ENCODE measurements at places on chromosomes 5 and 9.

DNA sequence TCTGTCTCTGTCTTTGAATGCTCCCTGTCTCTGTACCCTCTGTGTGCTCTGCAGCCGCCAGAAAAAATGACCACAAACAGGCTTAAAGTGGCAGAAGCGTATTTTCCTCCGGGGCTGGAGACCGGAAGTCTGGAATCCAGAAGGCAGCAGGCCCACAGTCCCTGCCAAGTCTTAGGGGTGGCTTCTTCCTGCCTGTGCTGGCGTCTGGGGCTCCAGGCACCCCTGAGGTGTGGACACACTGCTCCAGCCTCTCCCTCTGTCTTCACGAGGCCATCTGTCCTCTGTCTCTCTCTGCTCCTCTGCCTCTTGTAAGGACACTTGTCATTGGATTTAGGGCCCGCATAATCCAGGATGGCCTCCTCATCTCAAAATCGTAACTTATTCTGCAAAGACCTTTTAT, 298.4 kb upstream of the IRX4 start:
- DNase-seq: no peak

DNA sequence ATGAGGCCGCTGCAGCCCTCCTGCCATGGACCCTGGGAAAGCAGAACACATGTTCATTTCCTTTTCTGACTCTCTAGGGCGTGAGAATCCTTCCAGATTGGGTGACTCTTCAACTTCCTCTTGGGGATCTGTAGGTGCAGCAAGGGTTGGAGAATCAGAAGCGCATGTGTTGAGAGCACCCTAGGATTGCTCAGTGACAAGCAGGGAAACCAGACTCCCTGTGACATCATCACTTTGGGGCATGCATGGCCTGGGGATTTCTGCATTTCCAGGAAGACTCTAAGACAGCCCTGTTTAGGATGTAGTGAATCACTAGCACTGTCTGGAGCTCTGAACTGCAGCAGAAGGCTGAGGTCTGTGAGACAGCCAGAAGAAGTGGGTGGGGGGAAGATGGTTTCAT, 15.1 kb upstream of the LCP2 start:
- no peak for DNase-seq

DNA sequence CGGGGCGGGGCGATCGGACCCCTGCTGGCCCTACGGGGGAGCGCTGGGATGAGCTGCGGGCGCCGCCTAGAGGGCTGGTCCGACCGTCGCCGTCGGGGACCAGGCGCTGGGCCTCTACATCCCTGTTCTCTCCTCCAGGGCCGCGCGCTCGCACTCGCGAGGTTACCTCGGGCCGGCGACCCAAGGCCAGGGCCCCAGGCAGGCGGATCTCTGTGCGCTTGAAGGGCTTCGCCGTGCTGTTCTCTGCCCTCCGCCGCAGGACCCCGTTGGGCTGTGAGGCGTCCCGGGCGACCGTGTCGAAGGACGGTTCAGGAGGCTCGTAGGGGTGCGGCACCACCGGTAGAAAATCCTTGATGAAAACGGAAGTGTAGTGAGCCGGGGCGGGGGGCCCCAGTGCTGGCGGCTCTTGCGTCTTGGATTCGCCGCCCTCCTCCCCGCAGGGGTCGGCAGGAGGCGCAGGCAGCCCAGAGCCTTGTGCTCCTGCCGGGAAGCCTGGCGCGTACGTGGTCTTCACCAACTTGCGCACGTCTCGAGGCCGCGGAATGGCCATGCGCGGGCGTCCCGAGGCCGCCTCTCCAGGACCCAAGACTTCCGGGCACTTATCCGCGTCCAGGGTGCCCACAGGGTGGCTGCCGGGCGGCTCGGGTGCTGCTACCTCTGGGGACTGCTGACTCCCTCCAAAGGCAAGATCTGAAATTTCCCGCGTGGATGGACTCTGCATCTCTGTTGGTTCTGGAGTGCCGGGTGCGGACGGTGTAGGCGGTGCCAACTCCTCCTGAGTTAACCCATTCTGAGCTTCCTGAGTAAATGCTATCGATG, 2.0 kb downstream of the PROB1 start:
- DNase-seq: no peak

- DNase-seq: no peak
Measured at GRCh38 chr5:37871023-37871815, 31.4 kb upstream of the GDNF start.

DNA sequence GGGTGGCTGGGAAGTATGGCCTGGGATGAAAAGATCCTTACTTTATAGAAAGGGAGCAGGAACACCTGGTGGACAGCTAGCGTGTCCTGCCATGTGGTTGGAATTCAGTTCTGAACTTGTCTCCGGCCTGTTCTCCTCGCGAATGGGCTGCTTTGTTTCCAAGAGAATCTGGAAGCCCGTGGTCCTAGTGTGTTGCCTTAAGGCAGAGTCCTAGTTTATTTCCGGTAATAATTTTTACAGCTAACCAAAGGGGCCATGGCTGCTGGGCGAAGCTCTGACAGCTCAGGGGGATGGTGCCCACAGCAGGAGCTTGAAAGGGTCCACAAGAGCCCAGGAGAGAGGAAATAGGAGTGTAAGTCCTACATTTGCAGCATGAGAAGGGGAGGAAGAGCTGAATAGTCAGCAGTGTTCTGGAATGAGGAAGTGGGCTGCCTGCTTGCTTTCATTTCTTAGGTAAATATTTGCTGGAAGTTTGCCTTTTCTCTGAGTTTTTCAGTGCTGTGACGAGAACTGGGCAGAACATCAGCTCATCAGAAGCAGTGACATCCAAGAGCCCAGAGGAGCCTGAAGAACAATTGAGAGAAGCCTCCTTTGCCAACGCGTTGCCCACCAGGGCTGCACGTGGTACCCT, 13.1 kb upstream of the IGFBPL1 start:
- DNase-seq: no peak

DNA sequence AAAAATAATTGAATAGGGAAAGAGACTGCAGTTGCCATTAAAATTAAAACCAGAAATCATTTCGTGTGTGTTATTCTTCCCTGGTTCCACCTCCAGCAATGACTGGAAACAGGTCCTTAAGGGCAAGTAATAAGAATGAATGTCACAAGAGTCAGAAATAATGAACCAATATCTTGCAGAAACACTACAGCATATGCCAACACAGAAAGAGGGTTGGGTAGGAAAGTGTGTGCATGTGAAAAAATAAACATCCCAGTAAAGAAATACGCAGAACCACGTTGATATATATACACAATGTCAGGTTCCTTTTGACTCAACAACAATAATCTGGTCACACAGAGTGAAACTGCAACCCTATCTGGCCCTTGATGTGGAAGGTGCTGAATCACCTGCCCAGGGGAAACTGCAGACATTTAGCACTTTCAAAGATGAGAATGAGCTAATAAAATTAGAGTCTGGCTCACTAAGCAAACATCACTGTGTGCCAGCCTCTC, 15.0 kb downstream of the HMHB1 start:
- no peak for DNase-seq

GRCh38 chr9:95017661-95018060, 291.2 kb downstream of the AOPEP start:
- DNase-seq: no peak

- DNase-seq: no peak
Measured at GRCh38 chr5:16160706-16161105, 18.9 kb downstream of the MARCHF11 start.

DNA sequence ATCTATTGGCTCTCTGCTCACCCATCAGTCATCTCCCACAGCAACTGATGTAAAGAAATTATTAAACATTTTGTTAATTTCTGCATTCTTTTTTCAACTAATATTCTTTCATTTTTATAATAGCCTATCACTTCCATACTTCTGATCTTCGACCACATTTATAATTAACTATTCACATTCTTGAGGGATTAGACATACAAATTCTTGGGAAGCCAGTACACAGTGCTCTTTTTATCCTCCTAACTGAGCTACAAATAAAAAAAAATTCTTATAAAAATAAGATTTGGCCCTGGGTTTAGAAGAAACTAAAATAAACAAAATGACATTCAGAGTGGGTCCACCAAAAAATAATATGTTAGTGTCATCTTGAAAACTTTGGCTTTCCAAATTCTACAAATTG, 103.7 kb upstream of the ITGA1 start:
- no peak for DNase-seq

DNA sequence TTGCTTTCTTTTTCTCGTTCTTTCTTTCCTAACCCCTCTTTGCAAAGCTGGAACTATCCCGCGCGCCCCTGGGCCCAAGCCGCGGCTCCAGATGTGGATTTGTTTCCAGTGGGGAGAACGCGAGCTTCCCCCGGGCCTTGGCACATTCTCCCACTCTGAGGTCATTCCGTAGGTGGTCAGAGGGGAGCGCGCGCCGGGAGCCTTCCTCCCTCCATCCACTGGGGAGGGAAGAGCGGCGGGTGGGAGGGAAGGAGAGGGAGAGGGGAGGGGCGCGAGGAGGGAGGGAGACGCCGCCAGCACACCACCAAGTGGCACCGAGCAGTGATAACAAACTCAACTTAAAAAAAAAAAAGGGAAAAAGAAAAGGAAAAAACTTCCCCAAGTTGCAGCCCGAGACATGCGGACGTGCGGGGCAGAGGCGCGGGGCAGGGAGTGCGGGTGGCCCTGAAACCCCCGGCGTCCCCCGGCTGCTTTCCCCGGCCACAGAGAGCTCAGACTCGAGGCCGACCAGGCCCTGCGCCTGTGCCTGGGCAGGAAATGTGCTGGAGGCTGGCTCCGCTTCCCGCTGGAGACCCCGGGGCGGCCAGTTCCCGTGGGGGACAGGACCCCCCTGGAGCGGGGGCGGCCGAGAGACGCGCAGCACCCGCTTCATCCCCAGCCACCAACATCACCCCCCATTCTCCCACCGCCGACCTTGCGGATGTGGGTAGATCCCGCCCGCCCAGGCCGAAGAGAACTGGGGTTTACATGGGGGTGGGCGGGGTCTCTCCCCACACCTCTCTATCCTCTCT, 3.1 kb downstream of the IER5L start:
- no peak for DNase-seq

DNA sequence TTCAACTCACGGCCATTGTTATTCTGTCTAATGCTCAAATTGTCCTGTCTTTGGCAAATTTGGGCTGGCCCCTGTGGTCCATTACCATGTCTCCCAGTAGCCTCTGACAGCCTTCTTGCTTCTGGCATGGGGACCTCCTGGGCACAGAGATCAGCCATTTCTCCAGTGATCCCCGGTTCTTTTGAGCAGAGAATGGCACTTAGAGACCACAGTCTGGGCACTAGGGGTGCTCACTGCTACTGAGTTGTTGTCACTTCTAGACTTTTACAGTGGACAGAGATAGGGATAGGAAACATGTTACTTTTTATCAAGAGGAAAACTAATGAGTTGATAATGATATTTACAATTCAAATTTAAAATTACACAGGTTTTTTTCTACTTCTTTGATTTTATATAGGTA, 47.6 kb upstream of the BARHL1 start:
- DNase-seq: no peak

DNA sequence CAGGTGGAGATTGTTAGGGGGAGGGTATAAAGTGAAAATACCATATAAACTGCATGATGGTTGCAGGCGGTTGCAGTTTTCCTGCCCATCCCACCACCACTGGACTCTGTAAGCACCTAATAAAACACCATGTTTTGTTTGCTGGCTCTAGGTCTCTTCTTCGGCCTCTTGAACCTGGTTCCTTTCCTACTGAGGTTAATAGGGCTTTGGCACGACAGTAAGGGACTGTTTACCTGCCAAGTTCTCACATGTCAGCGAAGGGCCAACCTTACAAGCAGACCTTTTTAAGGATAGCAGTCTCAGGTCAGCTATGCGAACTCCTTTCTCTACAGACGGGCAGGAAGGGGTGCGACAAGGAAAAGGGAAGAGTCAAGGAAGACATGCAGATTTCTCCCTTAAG, 3.4 kb upstream of the RFESD start:
- no peak for DNase-seq

- DNase-seq: no peak
Measured at GRCh38 chr5:68074633-68075032, 140.9 kb upstream of the PIK3R1 start.

- no peak for DNase-seq
Measured at GRCh38 chr5:148586796-148587195, 67.5 kb downstream of the HTR4 start.

GRCh38 chr5:112529525-112529924, 110.4 kb upstream of the EPB41L4A start:
- DNase-seq: no peak

GRCh38 chr5:135537271-135537670, 1.5 kb upstream of the NEUROG1 start:
- no peak for DNase-seq

DNA sequence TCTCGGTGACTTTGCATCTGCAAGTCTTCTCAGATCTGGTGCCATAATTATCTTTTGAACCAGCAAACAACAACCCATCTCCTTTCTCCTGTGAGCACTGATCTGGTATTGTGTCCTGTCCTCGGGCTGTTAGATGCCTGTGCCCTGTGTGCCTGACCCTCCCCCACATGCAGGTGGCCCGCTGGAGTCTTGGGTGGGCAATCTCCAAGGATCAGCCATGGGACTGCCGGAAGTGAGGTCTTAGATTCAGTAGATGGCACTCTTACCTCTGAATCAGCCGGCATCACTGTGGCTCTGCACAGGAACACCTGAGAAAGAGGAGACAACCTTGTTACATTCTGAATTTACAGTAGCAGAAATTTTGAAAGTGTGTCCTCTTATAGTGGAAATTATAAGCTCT, 172.4 kb downstream of the IRX2 start:
- DNase-seq: no peak

DNA sequence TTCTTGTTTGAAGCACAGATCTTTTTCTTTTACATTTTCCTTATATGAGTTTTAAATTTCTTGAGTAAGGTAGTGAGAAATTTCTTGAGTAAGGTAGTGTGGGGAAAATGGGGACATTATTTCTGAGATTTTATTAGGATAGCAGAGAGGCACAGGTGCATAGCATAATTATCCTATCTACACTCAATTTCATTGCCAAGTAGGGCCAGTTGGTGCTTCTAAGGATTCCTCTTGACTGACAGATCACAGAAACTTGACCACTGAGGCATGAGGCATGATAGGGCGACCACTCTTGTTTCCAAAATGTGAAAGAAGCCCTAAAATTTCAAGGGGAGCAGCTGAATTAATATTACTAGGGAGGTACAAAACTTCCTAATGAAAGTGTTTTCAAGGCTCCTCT, 31.4 kb upstream of the TMC1 start:
- no peak for DNase-seq

DNA sequence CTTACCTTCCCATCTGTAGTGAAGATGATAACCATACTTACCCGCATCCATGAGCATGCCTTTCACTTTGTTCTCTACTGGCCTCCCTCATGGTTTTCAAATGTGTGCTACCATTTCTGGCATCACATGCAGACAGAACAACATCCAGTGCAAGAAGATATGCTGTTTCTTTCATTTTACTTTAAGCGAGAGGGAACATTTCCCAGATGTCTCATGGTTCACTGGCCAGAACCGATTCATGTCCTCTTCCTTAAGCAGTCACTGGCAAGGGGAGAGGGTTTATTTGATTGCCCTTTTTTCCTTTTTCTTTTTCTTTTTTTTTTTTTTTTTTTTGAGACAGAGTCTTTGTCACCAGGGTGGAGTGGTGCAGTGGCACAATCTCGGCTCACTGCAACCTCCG, 37.7 kb downstream of the ARRDC3 start:
- no peak for DNase-seq

DNA sequence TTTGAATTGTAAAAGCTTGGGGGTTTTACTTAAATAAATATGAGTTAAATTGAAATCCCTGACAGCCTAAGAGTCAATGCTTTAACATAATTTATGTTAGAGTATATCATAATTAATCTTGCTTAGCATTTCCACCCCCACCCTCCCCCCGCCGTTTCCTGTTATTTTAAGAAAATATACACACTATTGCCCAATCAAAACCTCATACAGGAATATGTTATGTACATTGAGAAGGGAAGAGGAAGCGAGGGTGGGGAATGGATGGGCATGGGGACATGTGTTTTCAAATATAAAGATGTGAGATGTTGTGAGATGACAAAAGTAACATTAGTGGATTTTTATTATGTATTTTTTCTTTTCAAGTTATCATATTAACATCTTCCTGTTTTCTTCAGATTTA, 561.1 kb upstream of the MEF2C start:
- no peak for DNase-seq

Measured in esophagus squamous epithelium (tissue), 5 donors.